ENCODE measurements at places on chromosomes 11 and 22.

- no peak for DNase-seq
Measured at GRCh38 chr11:2942447-2942846, 13.2 kb upstream of the PHLDA2 start.

DNA sequence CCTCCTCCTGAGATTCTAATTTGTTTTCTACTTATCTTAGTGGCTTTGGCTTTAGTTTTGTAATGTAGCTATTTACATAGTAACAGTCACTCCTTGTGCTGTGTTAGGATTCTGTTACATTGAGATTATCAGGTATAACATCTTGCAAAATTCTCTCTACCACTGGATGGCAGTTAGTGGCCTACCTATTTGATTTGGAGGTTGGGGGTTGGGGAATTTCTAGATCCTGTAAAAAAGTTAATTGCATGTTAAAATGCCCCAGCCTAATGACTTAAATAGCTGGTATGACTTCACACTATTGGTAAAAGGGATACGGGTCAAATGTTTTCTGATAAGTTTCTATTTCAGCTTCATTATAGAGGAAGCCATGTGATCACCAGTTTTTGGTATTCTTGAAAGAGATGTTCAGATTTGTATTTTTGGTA is 2.8 kb downstream of the GRK3 start:
- DNase-seq = no peak

GRCh38 chr11:86670181-86670580 is 2.2 kb downstream of the ME3 start:
- no peak for DNase-seq

DNA sequence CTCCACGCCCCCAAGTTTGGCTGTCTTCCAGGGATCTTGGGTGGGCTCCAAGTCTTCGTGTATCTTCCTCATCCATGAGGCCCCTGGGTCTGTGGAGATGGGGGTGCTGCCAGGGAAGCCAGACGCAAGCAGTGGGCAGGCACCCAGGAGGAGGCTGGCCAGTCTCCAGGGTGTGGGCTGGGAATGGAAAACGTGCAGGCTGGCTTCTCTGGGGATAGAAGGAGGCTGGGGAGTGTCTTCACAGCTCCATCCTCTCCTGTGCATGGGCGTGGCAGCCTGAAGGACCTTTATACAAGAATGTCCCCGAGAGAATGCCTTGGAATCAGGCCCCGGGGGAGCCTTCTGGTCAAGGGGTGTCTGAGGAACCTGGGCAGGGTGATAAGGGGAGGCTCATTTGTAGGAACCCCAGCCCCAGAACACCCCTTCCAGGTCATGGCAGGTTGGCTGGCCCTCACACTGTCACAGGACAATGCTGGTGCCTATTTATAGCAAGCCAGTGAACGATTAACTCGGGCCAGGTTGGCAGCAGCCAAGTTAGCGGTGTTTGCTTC is 14.0 kb downstream of the SGSM1 start:
- no peak for DNase-seq

- DNase-seq = no peak
Measured at GRCh38 chr11:46240371-46240770, 37.1 kb upstream of the CREB3L1 start.

DNA sequence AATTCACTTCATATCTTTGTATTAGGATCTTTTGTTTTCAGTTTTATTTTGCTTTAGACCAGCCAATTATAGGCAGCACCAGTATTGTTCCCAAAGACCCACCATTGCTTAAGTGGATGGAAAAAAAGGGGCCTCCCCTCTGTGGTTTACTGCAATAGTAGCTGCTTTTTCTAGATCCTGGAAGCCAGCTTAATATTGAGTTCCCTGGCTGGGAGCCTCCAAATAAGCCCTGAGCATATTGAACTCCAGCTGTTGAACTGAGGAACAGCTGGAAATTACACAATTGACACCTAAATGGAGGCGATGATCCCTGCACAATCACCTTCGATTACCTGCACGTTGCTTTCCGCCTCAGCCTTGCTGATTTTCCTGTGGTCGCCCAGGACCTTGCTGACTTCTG is 576.0 kb downstream of the SOX6 start:
- no peak for DNase-seq

DNA sequence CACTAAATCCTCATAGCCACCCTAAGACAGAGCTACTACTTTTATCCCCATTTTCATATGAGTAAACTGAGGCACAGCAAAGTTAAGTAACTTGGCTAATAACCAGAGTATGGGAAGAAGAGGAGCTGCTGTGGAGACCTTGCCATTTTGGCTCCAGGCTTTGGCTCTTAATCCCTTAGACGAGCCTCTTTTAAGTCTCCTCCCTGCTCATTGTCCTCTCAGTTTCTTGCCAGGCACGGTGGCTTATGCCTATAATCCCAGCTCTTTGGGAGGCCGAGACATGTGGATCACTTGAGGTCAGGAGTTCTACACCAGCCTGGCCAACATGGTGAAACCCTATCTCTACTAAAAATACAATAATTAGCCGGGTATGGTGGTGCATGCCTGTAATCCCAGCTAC is 78.6 kb downstream of the PRR5L start:
- no peak for DNase-seq

GRCh38 chr11:67646535-67647336 is 3.8 kb downstream of the ACY3 start:
- no peak for DNase-seq

DNA sequence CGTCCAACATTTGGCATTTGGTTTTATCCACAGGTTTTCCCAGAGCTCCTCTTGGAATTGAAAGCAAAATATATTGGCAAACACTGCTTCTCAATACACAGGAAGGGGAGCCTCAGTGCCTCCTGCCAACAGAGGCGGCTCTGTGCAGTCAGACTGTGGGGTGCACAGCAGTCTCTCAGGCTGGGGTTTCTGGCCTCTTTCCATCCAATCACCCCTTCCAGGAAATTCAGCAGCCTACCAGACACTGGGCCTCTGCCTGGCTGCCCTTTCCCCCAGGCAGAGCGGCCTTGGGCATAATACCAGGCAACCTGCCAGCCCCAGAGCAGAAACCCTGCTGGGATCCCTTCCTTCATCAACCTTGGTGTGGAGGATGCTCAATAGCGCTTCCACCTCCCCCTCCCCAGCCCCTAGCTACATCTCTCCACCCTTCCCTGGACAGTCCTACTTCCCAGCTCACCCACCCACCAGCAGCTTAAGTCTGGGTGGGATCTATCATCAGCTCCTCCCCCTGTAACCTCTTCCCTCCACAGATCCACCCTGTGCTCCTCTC is 17.8 kb upstream of the RAPSN start:
- no peak for DNase-seq

DNA sequence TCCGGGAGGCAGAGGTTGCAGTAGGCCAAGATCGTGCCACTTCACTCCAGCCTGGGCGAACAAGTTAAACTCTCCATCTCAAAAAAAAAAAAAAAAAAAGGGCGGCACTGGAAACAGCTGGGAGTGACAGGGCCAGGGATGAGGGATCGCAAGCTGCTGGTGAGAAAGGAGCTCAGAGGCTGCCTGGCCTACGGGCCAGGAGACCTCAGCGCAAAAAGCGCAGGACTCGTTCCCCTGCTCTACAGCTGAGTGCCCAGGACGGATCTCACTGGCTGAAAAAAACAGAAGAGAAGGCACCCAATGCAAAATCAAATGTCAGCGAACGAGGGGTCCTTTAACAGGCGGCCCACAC is 650 bp upstream of the NUP50 start:
- DNase-seq = no peak

DNA sequence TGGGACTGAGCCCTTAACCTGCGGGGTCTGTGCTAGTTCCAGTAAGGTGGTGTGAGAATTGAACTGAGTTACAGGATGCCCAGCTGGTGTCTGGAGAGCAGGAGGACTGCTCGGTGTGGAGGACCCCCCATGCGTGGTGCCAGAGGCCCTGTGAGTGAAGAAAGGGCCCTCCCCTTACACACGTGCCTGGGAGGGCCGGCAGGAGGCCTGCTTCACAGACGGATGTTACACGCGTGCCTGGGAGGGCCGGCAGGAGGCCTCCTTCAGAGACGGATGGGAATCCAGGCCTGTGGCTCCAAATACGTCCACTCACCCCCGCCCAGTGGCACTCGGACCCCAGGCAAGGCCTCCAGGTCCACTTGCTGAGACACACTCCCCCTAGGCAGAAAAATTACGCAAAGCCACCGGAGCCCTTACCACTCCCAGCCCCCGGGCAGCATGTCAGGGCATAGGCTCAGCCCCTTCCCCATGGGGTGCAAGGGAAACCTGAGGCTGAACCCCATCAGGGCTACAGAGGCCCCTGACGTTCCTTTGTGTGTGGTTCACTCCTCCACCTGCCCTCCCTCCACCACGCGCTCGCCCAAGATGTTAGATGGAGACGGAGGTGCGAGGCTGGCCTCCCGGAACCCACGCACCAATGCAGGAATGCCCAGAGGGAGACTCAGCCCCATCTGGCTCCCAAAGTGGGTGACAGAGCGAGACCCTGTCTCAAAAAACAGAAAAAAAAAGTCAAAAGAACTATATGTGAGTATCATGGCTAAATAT is 227.8 kb downstream of the BRD1 start:
- no peak for DNase-seq

DNA sequence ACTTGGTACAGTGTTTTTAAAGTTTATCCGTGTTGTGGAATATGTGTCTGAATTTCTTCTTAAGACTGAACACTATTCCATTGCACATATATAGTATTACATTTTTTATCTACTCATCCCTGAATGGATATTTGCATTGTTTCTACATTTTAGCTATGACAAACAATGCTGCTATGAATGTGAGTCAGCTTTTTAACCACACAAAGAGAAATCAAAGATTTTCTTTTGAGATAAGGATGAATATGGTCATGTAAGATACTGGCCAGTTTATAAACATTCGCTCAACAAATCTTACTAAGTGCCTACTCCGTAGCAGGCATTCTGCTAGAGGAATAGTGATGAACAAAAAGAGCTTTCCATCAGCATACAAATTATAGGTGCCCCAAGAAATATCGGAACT is 16.5 kb upstream of the OR9G4 start:
- no peak for DNase-seq

DNA sequence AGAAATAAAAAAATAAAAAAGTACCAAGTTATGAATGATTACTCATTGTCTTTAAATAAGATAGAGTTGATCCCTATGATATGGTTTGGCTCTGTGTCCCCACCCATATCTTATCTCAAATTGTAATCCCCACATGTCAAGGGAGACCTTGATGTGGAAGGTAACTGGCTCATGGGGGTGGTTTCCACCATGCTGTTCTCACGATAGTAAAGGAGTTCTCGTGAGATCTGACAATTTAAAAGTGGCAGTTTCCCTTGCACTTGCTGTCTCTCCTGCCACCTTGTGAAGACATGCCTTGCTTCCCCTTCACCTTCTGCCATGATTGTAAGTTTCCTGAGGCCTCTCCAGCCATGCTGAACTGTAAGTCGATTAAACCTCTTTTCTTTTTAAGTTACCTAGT is 18.8 kb downstream of the QSER1 start:
- DNase-seq = no peak

DNA sequence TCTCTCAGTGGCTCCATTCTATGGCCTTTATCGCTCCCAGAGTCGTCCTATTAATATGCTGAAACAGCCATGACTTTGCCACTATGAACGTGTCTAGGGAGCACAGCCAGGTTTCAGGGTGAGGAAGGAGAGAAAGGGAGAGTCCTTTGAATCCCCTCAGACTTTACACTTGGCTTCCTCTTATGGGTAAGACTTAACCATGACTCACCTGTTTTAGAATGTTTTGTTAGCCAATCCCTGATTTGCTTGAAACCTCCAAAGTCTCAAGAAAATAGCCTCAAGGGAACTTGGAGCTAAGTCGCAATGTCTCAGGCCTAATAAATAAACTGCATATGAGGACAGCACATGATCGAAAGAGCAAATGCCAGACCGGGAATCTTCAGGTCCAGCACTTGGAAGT is 131.2 kb upstream of the RCN1 start:
- no peak for DNase-seq

- DNase-seq = no peak
Measured at GRCh38 chr11:11454671-11455223, 101.7 kb upstream of the CSNK2A3 start.

DNA sequence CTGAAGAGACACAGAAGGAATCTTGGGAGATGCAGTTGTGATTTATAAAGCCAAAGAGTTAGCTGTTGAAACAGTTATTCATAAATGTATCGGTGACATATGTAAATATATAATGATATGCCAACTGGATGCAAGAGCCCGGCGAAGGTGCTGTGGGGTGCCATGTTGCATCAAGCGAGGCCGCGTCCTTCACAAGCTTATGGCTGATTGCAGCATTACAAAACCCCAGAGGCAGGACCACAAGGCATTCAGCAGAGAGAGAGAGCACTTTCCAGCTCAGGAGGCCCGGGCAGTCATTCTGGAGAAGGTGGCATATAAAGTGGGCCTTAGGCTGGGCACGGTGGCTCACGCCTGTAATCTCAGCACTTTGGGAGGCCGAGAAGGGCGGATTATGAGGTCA is 65.6 kb downstream of the LARGE1 start:
- DNase-seq = no peak

DNA sequence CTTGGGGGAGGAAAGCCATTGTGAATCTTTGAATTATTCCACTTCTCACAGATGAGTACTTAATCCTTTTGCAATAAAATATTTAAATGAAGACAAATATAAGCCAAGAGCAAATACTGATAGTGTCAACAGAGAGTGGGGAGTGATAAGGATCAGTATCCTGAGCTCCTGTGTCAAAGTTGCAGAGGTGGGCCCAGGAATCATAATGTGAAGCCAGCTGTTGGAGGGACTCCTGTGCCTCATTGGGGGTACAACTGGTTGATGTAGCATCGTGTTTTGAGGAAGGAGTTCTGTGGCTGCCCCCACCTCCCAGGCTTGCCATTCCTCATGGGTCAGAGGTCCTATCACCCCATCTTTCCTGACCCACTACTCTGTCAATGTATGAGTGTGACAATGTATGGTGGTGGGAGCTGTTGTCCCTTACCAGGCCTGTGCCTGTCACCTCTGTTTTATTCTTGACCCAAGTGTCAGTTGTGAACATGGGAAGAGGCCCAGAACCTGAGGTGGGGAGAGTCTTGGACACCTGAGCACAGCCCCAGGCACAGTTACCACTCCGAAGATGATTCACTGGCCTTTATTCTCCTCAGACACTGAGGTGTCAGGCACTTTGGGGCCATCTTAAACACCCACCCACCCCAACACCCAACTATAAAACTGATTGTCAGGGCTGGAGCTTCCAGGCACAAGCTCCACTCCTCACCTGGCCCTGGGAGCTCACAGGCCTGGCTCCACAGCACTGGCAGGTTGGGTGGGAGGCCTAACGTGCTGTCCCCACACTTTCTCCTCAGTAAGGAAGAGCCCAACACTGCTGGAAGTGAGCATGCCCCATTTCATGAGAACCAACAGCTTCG is 38.4 kb downstream of the KCNQ1OT1 start:
- no peak for DNase-seq

DNA sequence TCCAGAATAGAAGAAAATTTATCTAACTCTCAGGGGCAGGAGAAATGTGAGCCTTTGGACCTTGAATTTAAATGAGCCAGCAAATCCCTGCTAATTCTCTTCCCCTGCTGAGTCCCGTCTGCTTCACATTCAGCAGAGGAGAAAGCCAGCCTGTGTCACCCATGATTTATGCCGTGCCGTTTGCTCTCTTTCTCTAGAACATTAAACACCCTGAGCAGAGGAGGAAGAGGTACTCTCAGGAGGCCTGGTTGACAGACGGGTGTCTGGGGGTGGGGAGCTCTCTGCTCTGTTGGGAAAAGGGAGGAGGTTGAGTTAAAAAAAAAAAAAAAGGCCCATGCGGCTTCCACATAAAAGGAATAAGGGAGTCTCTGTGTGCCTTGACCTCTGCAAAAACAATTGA is 11.3 kb upstream of the MTMR3 start:
- no peak for DNase-seq

GRCh38 chr11:41716862-41717261 is 257.4 kb upstream of the LRRC4C start:
- DNase-seq = no peak
